ENCODE measurements at places on chromosomes 5 and 9. TPM values are rescaled to one million over a fixed set of nuclear protein-coding genes. Genes with fewer than 3 reads are reported as not detected.

Gene DND1
- total RNA-seq, result 0.75 TPM

Gene LMAN2
- 310 TPM for total RNA-seq

Gene GPR151
- total RNA-seq, result not detected

Gene SLC4A9
- 0.29 TPM for total RNA-seq

Gene NEURL1B
- 0.95 TPM for total RNA-seq

Gene PRLR
- 0.40 TPM for total RNA-seq

Gene ADCY2
- not detected for total RNA-seq

Gene NHP2
- 649 TPM for total RNA-seq

Gene ZNF454
- total RNA-seq, result not detected

Gene AQP7
- not detected for total RNA-seq

Gene C9orf153
- 1.9 TPM for total RNA-seq

Gene EFNA5
- 5.1 TPM for total RNA-seq

Gene MYORG
- total RNA-seq, result 4.7 TPM

Gene ZDHHC11B
- total RNA-seq, result 0.40 TPM

Gene PCDHA11
- not detected for total RNA-seq

Gene ABO
- total RNA-seq, result not detected

Gene HAUS6
- 12.3 TPM for total RNA-seq

Gene SLC34A3
- 1.0 TPM for total RNA-seq

Gene PTGS1
- 0.44 TPM for total RNA-seq

Gene KIF24
- 5.0 TPM for total RNA-seq

Gene TAF1L
- total RNA-seq, result not detected

Gene SLC36A2
- not detected for total RNA-seq

Gene ADAMTS13
- 0.86 TPM for total RNA-seq

Gene CER1
- total RNA-seq, result not detected
